ENCODE measurements at places on chromosomes 12 and 14.

DNA sequence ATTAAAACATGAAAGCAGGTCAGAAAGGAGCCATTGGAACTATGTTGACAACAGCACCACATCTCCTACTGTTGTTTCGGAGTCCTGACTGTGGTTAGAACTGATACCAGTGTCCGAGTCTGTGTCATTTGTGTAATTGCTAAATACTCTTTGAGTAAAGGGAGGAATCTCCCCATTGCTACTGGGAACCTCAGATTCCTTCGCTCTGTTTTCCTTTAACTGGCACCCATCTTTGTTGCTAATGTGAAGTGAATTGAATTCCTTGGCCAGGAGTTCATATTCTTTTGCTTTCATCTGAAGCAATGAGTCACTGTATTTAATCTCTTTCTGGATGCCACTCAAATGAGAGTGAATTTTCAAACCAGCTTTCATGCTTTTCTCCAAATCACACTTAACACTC lies 31.5 kb downstream of the RASSF9 start:
- no peak for DNase-seq

- no peak for DNase-seq
Measured at GRCh38 chr14:38038986-38039385, 168.7 kb upstream of the SSTR1 start.

DNA sequence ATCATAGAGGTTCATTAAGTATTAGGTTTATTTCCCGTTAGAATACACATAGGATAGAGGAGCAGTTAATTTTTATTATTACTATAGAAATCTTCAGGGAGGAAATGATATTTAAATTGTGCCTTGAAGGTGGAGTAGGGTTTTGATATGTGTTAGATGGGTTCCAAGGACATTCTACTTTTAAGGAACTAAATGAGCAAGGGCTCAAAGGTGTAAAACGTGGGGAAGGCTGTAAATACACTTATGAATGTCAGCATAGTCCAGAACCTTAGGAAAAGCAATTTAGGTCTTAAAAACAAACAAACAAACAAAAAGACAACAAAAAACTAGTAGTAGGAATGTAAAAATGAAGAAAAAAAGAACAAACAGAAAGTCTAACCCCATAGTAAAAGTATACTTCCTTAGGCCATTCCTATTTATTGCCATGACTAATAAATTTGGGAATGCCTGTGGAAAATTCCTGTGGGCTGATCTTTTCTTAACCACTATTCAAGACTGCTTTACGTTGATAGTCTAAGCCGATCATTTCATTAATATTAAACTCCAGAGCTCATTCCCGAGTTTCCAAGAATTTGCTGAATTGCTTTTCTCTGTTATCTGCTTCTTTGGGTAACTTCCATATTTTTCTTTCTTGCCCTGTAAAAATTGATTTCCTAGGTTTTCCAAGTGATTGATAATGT lies 180.3 kb downstream of the RAD51B start:
- DNase-seq, result no peak

GRCh38 chr14:96634896-96635295 lies 132.7 kb downstream of the PAPOLA start:
- no peak for DNase-seq

- DNase-seq, result no peak
Measured at GRCh38 chr12:29211696-29212095, 62.6 kb downstream of the FAR2 start.

GRCh38 chr14:52380294-52380693 lies 66.2 kb downstream of the PTGER2 start:
- no peak for DNase-seq

DNA sequence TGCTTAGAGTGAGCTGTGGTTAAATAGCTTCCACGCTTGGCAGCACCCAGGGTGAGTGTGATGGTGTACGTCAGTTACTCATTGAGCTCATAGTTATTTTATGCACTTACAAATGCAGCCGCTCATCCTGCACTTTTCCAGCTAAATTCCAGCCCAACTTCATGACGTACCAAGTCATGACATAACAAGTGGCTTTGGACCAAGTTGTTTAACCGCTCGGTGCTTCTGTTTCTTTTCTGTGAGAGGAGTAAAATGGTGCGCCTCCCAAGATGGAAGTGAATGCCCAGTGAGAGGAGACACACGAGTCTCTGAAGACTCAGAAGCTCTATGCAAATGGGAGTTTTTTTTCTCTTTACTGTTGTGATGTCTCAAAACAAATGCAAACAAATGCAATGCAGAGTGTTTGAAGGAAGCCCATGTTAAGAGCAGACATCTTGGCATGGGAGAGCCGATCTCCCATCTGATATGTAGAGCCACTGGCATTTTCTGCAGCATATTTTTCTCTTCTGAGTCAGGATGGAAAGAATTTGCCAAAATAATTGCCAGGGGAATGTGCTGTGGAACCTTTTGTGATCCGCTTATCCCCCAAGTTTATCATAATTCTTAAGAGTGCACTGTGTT lies 72.2 kb downstream of the FBXW8 start:
- DNase-seq, result no peak

- no peak for DNase-seq
Measured at GRCh38 chr12:89884952-89885351, 176.3 kb upstream of the ATP2B1 start.

GRCh38 chr12:12334367-12335040 lies 15.5 kb downstream of the MANSC1 start:
- peak; percentile 44 for DNase-seq

- no peak for DNase-seq
Measured at GRCh38 chr14:51242545-51243490, 2.8 kb downstream of the TMX1 start.

GRCh38 chr14:51394384-51394783 lies 154.3 kb downstream of the TMX1 start:
- DNase-seq, result no peak

GRCh38 chr14:105028251-105028927 lies 7.5 kb upstream of the CDCA4 start:
- no peak for DNase-seq

DNA sequence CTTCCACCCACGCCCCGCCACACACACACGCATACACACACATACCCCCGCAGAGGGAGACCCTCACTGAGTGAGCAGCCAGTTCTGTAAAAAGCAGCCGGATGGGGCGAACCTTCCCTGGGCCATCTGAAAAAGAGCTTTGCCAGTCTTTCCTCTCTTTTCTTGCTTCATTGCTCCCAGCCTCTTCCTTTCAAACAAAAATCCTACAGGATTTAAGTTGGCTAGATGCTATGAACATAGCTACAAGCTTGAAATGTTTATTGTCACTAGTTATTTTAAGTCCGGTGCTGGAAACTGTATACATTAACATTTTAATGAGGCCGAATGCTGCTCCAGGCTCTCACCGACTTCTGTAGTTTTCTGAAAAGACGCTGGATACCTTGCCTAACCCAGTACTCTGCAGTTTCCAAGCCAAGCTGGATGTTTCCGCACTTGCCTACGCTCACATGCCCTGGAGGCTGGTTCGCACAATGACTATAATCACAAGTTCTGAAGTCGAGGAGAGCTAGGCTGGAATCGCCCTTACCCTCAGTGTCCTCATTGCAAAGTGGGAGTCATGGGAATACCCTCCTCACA lies 39.2 kb downstream of the LTBP2 start:
- no peak for DNase-seq

DNA sequence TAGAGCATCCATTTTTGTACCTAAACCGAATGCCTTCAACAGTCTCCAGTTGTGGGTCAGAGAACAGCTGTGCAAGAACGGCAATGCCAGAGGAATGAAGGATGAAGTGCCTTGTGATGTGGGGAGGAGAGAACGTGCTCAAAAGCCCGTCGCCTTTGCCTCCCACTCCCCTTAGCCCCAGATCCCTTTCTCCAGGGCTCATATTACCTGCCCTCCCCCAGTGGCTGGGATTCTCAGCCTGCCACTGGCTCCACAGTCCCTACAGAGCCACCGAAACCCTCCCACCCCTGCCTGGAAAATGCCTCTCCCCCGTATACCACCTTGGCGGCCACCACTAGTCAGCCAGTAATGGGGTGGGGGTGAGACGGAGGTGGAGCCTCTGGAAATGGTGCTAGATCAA lies 158.5 kb downstream of the ZFP36L1 start:
- DNase-seq, result no peak

DNA sequence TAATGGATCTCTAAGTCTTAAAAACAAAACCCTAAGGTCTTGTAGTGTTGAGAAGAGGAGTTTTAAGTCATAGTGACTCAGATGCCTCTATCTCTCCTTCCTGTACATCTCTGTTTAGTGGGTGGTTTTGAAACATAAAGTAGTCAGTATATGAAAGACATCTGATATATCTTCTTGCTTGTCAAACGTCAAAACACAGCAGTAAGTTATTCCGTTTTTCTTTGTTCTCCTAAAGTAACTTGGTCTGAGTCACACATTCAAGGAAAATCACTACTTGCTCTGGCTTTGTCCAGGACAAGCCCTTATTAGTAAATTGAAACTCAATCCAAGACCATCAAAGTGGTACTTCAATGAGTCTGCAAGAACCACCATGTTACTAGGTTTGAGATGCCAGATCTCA lies 1172.5 kb downstream of the BCL11B start:
- no peak for DNase-seq

- DNase-seq, result no peak
Measured at GRCh38 chr14:104135121-104135903, 3.1 kb upstream of the KIF26A start.

DNA sequence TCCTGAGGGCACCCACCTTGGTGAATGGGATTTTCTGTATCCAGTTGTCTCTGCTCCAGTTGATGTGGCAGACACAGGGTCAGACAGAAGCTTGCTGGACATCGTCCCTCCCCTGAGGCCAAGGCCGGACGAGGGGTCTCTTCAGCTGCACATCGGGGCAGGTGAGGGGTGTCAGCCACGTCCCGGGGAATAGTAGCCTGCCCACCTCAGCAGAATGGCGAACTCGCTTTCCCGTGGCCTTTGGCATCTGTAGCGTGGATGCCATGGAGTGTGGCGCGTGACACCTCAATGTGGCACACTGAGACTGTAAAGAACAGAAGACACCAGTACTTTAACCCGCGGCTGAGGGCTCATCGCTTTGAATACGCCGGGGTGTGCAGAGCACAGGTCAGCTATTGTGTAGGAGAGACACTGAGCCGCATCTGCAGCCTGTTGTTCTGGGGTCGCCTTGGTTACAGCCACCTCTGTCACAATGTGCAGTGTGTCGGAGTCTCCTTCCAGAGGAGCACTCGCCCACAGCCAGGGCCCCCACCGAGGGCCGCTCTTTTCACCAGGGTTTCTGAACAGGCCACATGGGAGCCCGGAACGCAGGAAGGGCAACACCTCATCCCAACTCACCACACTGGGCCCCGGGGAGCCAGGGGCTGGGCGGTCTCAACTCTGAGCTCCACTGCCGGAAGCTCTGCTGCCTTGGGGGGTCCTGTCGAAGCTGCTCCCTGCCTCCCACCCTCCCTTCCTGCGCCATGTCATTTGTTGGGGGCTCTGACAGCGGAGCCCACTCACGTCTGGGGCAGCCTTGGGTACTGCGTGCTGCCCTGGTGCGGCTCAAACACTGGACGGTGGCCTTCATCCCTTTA lies 77.0 kb downstream of the ADGRD1 start:
- no peak for DNase-seq

All from activated CD4-positive, alpha-beta T cell treated with anti-CD3 and anti-CD28 coated beads, Interleukin-2, amount 50 U/mL, for 4 hours (primary cell).